ENCODE measurements at places on chromosomes 7 and 10.

GRCh38 chr10:77661674-77662073 lies 24.1 kb upstream of the KCNMA1 start:
- DNase-seq: no peak

GRCh38 chr7:7924303-7924702 lies 44.3 kb upstream of the GLCCI1 start:
- DNase-seq: no peak

- DNase-seq: peak; percentile 9
These were observed 140.9 kb upstream of the NRBF2 start for GRCh38 chr10:62992145-62992721.

GRCh38 chr7:149261316-149261828 lies 624 bp upstream of the ZNF783 start:
- DNase-seq: peak; percentile 61
